ENCODE measurements at places on chromosomes 12 and 14.

DNA sequence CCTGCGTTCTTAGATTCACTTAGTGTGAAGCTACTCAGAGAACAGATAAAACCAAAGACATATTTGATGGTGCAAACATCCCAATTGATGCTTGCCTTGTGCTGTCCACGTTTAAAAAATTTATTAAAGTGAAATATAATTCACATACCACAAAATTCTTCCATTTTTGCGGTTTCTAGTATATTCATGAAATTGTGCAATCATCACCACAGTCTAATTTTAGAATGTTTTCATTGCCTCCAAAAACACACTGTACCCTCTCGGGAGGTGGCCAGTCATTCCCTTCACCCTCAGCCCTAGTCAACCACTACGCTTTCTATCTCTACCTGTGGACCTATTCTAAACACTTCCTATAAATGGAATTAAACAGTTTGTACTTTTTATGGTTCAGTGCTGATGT, 1109.2 kb downstream of the FLRT2 start:
- no peak for DNase-seq

DNA sequence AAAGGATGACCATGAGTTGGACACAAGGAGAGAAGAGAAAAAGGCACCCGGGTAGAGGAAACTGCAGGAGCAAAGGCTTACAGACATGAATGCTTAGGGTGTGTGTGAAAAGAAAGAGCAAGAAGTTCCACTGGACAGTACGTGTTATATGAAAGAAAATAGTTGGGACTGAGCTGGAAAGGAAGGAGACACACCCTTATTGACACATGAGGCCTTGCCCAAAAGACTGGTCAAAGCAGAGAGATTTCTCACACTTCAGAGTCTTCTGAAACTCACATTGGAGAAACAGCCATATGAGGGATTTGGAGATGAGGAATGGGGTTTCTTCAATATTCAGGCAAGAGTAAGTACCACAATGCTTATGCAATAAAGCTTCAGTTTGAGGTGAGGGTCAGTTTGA, 56.0 kb downstream of the TTC9 start:
- DNase-seq, result no peak

- no peak for DNase-seq
Observed at GRCh38 chr12:21962236-21962635, 21.0 kb upstream of the ABCC9 start.

GRCh38 chr12:127429551-127430285, 837.3 kb upstream of the TMEM132C start:
- no peak for DNase-seq

DNA sequence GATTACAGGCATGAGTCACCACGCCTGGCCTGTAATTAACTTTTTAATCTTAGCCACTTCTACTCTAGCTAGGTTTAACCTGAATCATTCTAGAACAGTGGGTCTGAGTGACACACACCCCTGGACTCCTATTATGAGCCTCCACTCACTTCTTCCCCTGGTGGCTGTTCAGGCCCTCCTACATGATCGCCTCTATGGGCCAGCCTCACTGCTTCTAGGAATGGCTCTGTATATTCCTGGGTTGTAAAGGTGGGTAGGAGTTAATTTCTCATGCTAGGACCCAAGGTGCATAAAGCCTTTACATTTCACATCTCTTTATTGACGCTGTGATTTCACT, 8.0 kb upstream of the RNU6-8 start:
- DNase-seq, result no peak

DNA sequence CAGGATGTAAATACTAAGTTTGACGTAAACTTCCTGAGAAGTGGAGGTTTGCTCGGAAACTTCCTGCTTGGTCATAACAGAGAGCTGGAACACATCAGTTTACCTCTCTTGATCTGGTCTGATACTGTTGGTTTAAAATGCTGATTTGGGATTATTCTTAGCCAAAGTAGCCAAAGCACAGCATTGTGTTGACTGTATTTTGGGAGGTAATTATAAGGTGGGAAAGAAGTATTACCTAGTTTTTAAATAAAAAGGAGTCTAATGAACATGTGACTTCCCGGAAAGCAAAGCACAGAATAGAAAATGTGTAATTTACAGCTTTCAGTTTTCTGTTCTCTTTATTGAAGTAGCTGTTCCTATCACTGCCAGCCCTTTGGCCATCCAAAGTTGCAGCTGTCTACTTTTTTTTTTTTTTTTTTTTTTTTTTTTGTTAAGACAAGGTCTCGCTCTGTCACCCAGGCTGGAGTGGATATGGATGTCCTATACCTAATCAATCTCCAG, 52.2 kb upstream of the SRP54 start:
- no peak for DNase-seq

DNA sequence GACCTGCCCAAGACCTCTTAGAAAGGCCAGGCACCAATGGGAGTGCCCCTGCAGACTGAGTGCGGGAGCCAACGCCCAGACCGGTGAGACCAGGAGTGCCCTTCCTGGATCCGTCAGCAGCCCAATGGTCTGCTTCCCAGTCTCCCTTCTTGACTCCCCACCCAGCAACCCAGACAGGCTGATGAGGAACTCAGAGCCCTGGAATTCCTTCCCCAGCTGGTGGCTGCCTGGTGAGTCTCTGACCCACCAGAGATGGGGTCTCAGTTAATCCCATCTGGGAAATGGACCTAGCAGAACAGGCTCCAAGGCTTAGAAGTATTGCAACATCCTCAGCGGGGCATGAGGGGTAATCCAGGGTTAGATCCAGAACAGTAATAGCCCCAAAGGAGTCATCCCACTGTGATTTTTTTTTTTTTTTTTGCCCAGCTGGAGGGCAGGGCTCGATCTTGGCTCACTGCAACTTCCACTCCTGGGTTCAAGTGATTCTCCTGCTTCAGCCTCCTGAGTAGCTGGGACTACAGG, 1.5 kb upstream of the RASAL1 start:
- DNase-seq, result no peak

DNA sequence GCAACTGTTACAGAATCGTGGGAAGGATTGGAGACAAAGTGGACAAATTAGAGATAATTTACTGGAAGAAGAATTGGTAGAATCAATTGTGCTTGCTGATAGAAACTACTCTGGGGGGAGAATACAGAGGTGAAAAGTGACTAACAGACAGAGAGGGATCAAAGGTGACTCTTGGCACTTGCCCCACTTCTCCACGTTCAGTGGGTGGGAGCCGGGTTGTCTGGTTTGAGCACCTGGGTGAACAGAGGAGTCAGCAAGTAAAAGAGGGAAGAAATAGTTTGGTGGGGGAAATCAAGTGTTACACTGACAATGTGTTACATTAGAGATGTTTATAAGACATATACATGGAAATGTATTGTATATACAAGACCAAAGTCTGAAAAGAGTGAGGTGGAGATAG, 69.1 kb downstream of the PPP2R5E start:
- DNase-seq, result no peak

- no peak for DNase-seq
Observed at GRCh38 chr14:99296517-99296916, 24.5 kb upstream of the BCL11B start.

DNA sequence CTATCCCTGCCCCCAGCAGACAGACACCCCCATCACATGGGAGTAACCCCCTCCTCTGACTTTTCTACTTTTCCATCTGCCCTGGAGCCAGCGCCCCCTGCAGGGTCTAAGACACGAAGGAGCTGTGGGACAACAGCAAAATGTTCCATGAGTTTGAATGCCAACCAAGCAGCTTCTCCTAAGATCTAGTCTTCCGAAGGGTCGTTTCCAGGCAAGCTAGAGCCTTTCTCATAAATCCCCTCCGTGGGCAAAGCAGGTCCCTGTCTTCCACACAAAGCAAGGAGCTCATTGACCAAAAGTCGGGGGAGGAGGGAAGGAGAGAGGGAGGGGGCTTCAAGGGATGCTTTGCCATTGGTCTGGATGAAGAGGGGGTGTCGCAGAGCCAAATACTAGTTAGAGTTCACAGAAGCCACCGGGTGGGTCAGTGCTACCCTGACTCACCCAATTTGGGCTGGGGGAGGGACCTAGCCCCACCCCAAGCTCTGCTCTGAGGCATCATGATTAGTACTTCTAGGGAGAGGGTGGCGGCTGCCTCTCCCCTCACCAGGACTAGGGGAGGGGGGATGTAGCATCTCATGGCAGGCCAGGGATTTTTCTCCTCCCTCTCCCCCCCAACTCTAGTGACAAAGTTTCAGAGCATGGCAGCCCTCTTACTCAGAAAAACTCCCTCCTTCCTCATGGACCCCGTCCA, 1.6 kb downstream of the MSI1 start:
- DNase-seq, result no peak

DNA sequence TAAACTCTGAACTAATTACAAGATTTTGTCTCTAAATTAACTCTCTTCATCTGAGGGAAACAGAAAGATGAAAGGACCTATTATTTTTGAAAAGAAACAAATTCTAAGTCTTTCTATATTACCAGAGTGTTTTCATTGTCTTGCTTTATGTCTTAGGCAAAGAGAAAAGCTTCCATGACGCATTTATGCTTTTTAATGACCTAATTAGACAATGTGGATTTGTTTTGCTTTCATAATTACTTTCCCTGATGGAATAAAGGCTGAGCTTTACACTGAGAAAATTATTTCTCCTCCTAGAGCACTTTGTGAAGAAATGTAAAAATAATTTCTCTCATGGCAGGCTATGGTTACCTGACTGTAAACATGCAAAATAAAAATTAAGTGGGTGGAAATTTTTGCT, 138.0 kb upstream of the SLCO1C1 start:
- no peak for DNase-seq

- no peak for DNase-seq
Observed at GRCh38 chr14:34966413-34966812, 16.4 kb upstream of the SRP54 start.

- no peak for DNase-seq
Observed at GRCh38 chr12:96886998-96887677, 19.9 kb upstream of the NEDD1 start.

DNA sequence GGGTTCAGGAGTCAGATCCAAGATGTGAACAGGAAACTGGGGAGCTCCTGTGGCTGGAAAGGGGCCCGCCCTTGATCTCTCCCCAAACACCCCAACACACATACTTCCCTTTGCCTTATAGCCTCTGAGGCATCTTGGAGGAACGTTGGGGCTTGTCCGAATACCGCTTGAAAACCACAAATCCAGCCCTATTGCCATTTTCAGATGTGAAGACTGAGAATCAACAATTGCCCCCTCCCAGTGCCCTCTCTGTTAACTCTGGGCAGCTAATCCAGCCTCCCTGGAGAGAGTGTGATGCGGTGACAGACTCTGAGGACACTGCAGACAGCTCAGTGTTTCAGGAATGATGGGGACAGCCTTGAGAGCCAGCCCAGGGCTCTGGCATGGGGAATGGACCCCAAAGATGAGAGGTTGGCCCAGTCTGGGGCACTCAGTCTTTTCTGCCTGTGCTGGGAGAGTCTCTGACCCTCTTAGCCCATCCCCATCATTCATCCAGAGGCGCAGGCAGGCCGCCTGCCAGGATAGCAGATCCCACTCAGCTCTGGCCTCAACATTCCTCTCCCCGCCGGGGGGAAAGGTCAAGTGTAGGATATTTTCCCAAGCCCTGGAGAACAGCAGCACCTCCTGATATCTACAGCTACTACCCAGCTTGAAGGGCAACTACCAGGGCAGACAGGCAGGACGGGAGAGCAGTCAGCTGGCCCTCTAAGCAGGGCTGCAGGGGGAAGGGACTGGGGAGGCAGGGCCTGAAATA, 24.6 kb upstream of the LTBP2 start:
- DNase-seq, result no peak

GRCh38 chr12:122871851-122872780, 23.8 kb downstream of the VPS37B start:
- peak; percentile 48 for DNase-seq

- no peak for DNase-seq
Observed at GRCh38 chr12:102602521-102602920, 122.2 kb upstream of the IGF1 start.

DNA sequence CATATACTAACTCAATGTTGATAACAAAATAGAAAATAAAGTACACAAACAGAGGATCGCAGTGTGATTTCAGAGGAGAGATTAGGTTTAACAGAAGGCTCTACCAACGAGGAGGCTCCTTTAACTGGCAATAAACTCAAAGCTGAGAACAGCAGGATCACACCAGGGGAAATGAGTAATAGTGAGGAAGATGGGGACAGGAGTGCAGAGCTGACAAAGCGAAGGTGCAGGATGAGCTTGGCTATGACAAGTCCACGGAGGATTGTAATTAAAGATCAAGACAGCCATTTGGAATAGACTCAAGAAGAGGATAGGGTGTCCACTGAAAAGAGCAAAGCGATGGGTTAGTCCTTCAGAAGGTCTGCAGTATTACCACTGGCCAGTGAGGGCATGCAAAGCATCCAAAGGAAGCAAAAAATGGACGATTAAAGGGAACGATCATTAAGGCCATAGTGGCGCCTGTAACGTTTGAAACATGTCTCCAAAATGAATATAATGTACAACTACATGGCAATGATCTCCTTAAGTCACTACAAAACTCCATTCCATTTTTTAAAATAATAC, 85.3 kb downstream of the GRIN2B start:
- DNase-seq, result no peak

All from activated naive CD8-positive, alpha-beta T cell treated with anti-CD3 and anti-CD28 coated beads, Interleukin-2, amount 10 ng/mL, durations not matched to agents 7 days and 5 days (primary cell).